ENCODE measurements at places on chromosomes 7 and 10.

DNA sequence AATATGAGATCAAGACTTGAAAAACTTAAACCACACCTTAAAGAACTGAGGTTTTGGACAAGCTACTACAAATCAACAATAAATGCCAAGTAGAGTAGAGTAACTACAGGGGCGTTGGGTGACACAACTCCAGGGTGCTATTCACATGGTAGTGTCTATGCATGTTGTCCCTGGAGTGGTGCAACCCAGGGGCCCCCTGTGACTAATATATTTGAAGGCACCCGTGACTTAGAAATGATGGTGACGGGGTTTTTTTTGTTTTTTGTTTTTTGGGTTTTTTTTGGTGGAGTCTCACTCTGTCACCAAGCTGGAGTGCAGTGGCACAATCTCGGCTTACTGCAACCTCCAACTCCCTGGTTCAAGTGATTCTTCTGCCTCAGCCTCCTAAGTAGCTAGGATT is 106.9 kb downstream of the FAM107B start:
- DNase-seq, result no peak

GRCh38 chr7:46175221-46175620 is 254.1 kb upstream of the IGFBP3 start:
- no peak for DNase-seq

DNA sequence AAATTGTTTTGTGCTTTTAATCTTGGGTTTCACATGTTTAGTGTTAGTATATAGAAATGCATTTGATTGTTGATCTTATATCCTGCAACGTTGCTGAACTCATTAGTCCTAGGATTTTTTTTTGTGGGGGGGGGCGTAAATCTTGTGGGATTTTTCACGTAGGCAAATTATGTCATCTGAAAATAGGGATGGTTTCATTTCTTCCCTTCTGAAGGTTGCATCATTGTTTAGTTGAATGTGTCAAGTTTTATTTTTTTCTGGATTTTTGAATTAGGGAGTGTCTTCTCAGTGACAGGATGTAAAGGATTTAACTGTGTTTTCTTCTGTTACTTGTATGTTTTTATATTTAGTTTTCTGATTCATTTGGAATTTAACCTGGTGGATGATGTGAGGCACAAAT is 26.7 kb downstream of the MKLN1 start:
- DNase-seq, result no peak

DNA sequence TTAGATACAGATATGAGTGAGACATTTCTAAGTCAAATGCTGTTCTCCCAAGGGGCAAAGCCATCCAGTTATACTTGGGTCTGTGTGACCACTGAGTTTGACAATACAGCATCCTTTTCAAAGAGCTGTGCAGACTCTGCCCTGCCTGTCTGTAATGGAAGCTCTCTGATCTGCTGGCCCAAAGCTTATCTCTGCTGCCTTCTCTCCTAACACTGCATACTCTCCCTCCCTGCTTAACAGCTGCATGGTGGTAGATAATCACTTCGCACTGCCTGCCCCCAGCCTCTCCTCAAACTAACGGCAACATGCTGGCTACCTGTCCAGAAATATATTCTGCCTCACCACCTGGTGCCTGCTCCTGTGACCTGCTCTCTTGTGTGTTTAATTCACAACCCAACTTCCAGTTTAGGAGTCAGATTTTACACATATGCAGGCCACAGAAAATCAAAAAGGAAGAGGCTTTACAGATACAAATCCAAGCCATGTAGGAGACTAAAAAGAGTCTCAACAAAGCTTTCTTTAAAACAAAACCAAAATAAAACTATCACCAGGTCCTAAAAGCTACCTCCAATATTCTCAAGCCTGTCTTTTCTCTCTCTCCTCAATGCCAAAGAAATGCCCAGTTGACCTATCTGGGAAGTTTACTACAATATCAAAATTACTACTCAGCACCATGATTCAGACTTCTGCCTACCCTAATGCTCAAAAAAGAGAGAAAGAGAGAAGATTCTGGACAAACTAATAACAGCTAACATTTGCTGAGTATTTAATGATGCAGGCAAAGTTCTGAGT is 145.6 kb downstream of the RELN start:
- no peak for DNase-seq

All from aorta (tissue), 5 donors.